ENCODE measurements at places on chromosomes 3 and 15.

- DNase-seq = no peak
These were observed 17.4 kb upstream of the NPTN start for GRCh38 chr15:73650416-73651126.

DNA sequence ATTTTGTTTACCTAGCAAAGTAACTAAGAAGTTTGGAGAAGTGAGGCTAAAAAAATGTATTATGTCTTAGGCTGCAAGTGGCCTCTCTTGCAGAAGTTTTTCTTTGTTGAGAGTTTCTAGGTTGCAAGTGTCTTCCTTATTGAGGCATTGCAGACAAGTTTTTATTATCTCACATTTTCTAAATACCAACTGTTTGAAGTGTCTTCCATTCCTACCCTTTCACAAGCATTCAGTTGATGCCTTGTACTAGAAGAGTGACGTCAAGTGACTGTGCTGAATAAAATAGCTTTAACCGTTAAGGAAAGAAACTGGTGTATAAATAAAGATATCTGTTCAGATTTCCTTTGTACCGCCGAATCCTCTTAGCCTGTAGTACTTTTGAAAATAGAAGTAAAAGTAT lies 123.3 kb downstream of the ALCAM start:
- no peak for DNase-seq

DNA sequence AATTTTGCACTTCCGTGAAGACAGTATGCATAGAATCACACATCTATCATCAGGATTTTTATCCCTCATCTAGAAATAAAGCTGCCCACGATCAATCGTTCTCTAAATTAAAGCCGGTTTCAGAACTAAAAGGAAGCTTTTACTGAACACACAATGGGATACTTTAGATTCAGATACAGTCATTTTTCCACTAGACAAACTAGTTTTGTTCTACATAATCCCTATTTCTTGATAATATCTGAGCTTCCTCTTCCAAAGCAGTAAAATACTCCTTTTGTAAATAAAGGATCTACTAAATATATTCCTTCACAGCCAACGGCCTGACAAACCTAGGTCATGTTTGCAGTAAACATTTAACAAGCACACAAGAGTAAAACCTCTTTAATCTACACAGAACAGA lies 2.0 kb upstream of the GANC start:
- no peak for DNase-seq

DNA sequence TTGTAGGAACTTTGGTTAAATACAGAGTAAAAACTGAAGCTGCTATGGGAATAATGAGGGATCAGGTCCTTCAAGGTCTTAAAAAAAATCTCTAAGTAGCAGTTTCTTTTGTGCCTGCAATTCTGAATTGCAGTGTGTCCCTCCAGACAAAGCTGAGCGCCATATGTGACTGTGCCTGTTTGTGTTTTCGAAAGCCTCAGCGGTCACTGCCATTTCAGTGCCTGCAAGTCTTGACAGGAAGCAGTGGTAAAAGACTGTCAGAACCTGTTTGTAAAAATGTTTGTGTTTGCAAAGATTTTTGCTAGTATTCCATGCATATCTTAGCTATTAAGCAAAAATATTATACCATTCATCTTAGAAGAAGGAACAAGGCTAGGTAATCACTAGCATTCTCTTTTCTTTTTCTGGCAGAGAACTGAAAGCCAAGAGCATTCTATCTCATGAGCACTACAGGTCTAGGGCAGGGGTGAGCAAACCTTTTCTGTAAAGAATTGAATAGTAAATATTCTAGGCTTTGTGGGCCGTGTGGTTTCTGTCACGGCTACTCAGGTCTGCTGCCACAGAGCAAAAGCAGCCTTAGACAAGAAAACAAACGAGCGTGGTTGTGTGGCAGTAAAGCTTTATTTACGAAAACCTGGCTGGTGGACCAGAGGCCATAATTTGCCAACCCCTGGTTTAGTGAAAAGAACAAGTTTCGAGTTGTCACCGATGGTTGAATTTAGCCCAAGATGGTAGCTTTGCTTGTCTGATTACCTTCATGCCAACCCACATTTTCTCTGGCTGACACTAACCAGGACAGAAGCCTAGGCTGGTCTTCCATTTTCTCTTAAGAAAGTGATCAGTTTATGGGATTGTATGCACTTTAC lies 134.4 kb downstream of the CACNA1D start:
- no peak for DNase-seq

GRCh38 chr3:113104357-113105092 lies 106.8 kb upstream of the BOC start:
- no peak for DNase-seq

GRCh38 chr3:60001369-60001768 lies 951.5 kb upstream of the CFAP20DC start:
- DNase-seq = no peak

GRCh38 chr3:127452321-127452821 lies 138.2 kb downstream of the TPRA1 start:
- no peak for DNase-seq

GRCh38 chr3:22129101-22129500 lies 378.1 kb upstream of the ZNF385D start:
- no peak for DNase-seq

GRCh38 chr3:14672588-14672987 lies 2.4 kb upstream of the C3orf20 start:
- DNase-seq = no peak

DNA sequence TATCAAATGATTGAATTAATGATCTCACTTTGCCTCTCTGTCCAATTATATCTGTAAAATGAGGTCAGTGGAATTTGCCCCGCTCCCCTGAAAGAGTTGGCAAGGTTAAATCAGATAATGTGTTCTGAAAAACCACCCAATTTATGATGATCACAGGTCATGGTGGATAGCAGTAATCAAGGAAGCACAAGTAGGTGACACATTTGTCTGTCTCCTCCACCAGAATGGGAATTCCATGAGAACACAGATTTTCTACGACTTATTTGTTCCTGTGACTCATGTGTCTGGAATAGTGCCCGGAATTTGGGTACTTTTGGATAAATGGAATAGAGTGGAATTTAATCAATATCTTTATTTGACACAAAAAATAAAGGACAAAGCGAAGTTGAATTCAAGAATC lies 220.9 kb upstream of the SUCLG2 start:
- no peak for DNase-seq

GRCh38 chr3:115697263-115698053 lies 74.1 kb downstream of the GAP43 start:
- DNase-seq = no peak

DNA sequence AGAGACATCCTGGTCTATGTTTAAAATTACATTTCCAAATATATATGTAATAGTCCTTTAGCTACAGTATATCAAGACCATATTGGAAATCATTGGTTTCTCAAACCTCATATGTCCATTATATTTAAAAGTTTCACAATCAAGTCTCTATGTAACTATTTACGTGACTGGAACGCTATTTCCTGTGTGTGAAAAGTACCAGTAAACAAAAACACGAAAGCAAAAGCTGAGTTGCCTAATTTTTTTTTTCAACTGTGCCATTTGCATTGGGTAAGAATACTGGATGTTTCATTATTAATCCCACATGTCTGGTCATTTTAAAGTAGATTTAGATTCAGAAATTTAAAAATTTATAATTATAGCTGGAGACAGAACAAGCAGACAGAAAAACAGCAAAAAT lies 381.4 kb downstream of the TBC1D5 start:
- DNase-seq = no peak

Measured in lower leg skin (tissue), 4 donors.